T-helper 2 cell (primary cell): ENCODE measurements at places on chromosomes 5 and 9.

DNA sequence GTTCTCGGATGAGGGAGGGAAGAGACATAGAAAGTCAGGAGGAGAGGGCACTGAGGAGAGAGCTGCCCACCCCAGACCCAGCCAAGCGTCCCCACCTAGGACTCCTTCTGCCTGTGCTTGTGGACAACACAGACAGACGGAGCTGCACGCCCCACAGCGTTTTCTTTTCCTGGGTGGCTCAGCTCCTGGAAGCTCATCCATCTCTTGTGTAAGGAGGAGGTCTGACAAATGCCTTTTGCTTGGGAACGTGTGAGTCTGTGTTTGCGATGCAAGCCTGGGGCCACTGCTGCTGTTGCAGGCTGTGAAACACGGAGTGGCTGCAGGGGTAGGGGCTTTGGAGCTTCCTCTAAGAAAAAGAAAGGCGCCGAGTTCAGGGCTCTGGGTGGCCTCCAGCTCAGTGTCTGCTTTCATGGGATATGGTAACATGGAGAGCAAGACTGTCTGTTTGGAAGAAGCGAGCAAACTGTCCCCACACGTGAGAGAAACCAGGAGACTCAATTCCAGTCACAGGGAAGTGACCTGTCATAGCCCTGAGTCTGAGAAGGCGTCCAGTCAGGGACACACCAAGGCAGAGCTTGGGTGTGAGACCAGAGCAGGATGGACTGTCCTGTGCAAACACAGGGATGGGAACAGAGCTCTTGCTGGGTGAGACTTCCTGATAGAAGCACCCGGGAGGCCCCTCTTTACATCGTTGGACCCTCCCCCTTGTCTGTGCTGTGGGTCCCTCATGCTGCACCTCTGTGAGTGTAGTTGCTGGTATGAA is 42.7 kb downstream of the GADD45G start:
- no peak for DNase-seq

DNA sequence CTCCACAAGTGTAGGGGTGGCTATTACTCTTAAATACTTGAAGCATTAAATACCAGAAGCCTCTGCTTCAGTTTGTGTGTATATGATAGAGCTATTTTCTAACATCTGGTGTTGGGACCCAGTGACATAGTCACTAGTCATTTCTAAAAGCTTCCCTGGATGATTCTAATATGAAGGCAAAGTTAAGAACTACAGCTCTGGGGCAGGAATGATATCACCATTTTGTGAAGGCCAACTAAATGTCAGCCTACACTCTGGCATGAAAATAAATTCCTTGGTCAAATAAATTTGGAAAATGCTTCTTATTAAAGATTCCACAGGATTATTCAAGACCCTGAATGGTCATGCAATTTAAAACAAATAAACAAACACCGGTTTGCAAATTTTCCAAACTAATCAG is 197.7 kb downstream of the PLK2 start:
- DNase-seq, result no peak

DNA sequence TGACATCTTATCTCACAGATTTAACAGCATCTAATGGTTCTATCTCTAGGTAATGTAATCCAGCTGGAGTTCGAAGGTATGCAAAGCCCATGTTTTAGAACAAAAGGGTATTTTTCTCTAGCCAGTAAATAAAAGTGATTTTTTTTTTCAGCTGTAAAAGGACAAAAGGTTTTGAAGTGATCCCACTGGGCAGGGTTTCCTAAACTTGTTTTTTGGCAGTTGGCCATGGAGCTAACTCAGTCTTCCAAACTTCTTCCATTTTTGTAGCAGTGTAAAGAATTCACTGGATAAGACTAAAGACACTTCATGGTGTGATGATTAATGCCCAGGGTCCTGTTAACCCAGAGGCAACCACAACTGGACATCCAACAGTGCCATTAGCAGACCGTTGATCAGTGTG is 63.8 kb downstream of the TMEM252 start:
- DNase-seq, result no peak

GRCh38 chr5:141870871-141871270 is 7.3 kb downstream of the PCDH1 start:
- DNase-seq, result no peak

DNA sequence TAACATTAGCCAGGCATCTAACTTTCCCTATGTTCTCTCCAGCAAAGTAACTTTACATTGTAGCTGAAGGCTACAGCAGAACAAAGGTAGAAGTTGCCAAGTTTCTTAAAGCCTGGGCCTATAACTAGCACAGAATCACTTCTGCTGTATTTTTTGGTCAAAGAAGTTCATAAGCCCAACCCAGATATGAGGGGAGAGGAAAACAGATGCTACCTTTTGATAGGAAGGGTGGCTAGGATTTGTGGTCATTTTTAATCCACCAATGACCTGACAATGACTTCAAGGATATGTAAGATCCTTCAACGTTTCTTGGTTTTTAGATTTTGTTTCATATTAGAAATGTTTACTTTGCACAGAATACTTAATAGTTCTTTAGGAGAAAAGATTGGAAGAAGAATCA is 64.2 kb upstream of the RANBP3L start:
- no peak for DNase-seq

- no peak for DNase-seq
Observed at GRCh38 chr5:67290655-67291054, 94.1 kb upstream of the CD180 start.

- DNase-seq, result no peak
Observed at GRCh38 chr9:107513464-107514100, 24.0 kb upstream of the KLF4 start.

- no peak for DNase-seq
Observed at GRCh38 chr5:179768326-179769085, 25.3 kb upstream of the LTC4S start.

DNA sequence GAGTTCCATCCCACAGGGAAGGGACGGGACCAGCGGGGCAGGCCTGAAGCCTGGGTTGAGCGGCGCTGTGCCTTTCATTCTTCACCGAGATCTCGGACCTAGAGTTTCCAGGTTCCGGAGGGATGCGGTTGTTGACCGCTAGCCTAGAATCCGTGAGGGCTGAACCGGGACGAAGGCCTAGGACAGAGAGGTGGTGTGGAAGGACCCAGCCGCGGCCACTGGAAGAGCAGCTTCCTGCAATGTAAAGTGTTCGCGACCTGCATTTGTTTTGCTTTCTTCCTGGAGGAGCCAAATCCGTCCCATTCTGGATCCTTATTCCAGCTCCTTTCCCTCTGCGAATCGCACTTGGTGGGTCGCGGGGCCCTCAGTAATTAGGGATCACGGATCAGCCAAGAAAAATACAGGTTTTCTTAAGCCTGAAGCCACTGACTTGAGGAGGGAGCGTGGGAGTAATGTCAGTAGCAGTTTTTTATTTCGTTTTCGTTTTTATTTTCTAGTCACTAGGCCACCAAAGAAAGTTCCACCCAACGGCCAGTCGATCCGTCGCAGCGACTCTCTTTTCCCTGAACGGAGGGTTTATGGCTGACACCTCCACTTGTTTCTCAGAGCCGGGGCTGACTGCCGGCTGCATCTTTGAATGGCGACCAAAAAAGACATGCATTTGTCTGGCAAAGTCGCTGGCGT is 48.6 kb downstream of the ANXA2R start:
- DNase-seq, result no peak

- DNase-seq, result peak; percentile 89
Observed at GRCh38 chr9:7976167-7976755, 176.7 kb upstream of the DMAC1 start.

GRCh38 chr5:106014262-106014661 is 1656.5 kb downstream of the EFNA5 start:
- no peak for DNase-seq

DNA sequence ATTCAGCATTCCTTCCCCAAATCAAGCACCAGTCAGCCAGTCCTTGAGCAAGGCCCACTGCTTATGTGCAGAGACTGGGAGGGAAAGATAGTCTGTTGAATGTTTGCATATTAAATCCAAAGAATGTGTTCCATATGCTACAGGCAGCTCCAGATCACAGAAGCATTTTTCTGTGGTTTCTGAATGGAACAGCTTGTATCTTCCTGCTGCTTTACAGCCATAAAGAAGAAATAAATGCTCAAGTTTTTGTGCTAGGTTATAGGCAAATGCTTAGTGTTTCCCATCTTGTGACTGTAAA is 310.3 kb downstream of the TRIM36 start:
- no peak for DNase-seq

DNA sequence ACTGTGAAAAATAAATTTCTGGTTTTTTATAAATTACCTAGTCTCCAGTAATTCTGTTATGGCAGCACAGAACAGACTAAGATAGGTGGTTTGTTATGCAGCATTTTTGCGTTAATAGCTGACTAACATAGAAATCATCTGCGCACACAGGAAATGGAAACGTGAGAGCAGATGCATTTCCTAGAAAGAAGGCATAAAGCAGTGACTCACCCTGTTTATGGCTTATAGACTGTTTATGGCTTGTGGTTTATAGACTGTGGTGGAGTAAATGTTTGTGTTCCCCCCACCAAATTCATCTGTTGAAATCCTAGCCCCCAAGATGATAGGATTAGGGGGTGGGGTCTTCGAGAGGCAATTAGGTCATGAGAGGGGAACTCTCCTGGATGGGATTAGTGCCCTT is 18.3 kb upstream of the OSMR start:
- DNase-seq, result no peak

GRCh38 chr9:122785269-122785668 is 3.5 kb upstream of the OR5C1 start:
- DNase-seq, result no peak

- no peak for DNase-seq
Observed at GRCh38 chr5:123735384-123735783, 223.4 kb downstream of the CSNK1G3 start.

- DNase-seq, result no peak
Observed at GRCh38 chr5:59654691-59655090, 238.8 kb downstream of the PDE4D start.

DNA sequence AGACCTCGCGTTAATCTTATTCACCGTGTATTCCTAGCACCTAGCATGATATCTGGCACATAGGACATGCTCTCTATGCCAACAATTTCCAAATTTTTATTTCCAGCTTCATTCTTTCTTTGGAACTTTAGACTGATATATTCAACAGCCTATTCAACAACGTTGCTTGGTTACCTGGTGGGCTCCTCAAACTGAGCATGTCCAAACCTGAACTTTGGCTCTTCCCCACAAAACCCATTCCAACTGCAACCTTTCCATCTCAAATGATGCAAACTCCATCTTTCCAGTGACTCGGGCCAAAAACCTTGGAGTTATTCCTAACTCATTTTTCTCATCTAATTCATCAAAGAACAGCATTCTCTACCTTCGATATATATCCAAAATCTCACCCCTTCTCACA is 525.2 kb downstream of the AGTPBP1 start:
- DNase-seq, result no peak

DNA sequence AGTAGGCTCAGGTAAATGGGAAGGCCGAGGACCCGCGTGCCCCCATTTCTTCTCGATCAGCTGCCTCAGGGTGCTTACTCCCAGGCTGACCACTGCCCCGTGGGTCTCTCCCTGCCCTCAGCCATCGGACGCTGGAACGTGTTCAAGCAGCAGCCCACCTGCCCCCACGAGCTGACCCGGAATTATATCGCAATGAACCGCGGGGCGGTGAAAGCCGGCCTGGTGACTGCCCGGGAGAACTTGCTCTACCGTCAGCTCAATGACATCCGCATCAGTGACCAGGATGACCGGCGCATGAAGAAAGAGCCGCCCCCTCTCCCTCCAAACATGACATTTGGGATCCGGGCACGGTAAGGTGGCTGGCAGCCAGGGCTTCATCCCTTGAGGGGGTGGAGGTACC is 83.2 kb upstream of the BARHL1 start:
- no peak for DNase-seq

DNA sequence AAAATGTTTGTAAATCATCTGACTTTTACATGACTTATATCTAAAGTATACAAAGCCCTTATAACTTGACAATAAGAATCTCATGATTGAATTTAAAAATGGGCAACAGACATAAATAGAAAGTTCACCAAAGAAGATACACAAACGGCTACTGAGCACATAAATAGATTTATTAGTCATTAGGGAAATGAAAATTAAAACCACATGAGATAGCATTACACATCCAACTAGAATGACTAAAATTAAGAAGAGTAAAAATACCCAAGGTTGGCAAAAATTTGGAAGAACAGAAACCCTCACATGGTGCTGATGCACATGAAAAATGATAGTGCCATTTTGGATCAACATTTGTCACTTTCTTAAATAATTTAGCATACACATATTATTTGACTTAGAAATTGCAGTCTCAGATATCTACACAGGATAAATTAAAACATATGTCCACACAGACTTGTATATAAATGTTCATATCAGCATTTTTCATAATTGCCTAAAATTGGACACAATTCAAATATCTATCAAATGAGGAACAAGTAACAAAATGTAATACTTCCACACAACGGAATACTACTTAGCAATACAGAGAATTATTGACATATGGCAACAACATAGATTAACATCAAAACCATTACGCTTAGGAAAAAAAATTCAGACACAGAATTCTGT is 359.1 kb upstream of the DAB2 start:
- no peak for DNase-seq

- DNase-seq, result no peak
Observed at GRCh38 chr9:72486594-72486955, 34.8 kb upstream of the TMC1 start.

DNA sequence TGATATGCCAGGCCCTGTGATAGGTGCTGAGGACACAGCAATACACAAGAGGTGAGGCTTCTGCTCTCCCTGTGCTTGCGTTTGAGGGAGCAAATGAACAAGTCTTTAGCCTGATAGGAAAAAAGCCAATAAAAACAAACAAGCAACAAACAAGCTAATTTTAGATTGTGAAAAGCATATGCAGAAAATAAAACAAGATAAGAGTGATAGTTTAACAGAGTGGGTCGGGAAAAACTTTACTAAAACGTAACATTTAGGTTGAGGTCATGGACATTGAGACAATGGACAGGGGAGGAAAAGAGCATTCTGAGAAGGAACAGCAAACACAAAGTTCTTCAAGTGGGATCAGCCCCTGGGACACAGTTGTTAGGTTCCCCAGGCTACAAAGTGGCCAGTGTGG is 4.3 kb downstream of the SMIM3 start:
- DNase-seq, result no peak

GRCh38 chr5:71589903-71590302 is 2.8 kb downstream of the MCCC2 start:
- no peak for DNase-seq

DNA sequence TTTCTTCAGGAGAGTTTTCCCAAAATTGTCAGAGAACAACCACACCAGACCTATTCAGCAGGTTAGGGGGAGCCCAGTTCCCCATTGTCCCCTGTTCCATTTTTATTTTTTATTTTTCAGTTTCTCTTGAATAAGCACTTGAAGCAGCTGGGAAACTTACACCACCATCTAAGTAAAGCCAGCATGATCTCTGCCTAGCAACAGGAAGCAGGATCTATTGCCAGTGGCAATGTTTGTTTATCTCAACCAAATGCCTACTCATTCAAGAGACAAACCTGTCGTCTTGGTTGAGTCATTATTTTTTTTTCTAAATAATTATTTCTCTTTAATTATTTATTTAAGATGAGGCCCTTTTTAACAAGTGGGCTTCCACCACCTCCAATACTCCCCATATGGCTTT is 379.3 kb downstream of the PLK2 start:
- DNase-seq, result no peak

DNA sequence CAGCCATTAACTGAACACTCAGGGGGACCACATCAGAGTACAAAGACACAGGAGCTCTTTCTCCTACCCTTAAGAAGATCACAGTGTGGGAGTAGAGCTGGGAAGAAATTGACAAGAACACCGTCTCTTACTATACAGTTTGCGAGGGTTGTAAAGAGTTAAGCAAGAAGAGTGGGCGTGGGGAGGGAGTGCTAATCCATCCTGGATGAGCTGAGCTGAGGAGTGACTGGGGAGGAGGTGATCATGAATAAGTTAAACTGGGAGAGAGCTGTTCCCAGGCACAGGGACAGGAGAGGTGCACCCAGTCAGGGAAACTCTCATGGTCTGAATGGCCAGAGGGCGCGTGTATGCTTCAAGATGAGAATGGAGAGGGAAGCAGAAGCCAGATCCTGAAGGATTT is 17.2 kb downstream of the TAF1L start:
- DNase-seq, result no peak
